ENCODE measurements at places on chromosomes 4 and X.

GRCh38 chrX:42678133-42678532 lies 99.8 kb downstream of the PPP1R2C start:
- no peak overlapping the region for H3K27ac ChIP-seq
- H3K27me3 ChIP-seq, result no peaks in the 10 kb centered on the region
- no peak overlapping the region for H3K4me3 ChIP-seq
- H3K4me1 ChIP-seq, result no peaks in the 10 kb centered on the region
- no peak for DNase-seq
- no peaks in the 10 kb centered on the region for H3K36me3 ChIP-seq

DNA sequence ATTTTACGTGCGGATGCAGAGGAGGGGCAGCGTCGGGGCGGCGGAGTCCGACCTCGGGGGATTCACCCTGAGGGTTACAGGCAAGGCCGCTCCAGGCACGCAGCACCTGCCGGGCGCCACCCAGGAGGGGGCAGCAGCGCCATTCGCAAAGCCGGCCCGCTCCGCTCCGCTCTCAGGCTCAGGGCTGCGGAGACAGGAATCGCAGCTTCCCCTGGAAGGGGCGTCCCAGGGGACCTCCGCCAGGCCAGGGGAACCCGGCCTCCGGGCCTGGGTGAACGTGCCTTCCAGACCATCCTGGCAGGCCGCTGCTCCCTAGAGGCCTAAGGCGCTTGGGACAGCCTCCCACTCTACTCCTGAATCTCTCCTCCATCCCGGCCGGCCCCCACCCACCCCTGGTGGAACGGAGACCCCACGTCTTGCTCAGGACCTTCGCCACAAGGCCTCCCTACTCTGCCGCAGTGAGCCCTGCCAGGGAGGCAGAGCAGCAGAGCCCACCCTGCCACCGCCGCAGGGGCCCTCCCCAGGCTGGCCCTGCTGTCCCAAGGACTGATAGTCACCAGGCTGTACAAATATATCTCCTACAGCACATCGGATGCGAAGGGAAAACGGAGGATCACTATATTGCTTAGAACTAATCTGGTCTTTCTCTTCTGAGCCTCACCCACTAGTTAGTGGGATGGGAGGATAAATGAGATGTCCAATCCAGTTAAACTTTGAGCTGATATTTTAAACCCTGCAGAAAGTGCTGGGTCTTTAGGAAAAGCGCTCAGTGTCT lies 115.0 kb downstream of the SMIM20 start:
- H3K36me3 ChIP-seq, result no peaks in the 10 kb centered on the region
- H3K27me3 ChIP-seq, result no peaks in the 10 kb centered on the region
- DNase-seq, result peak; percentile 85
- H3K4me1 ChIP-seq, result no peaks in the 10 kb centered on the region
- no peak overlapping the region for H3K4me3 ChIP-seq

DNA sequence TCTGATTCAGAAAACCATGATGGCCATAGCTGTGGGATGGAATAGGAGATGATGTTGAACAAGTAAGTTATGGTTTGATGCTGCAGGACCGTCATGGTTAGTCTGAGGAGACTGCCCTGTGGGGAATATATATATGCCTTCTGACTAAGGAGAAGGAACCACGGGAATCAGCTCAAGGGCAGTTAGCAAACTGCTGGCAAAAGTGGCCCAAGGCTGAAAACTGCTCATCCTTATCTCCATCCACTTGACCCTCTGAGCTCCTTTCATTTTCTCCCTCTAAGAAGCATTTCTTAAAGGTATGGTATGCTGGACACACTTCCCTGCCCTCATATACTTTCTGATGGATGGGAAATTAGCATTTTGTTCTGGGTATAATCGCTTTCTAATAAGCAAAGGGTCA lies 161.9 kb downstream of the ENOX2 start:
- no peaks in the 10 kb centered on the region for H3K27me3 ChIP-seq
- DNase-seq, result no peak
- no peaks in the 10 kb centered on the region for H3K4me1 ChIP-seq
- H3K36me3 ChIP-seq, result no peaks in the 10 kb centered on the region
- H3K4me3 ChIP-seq, result no peak overlapping the region

- H3K36me3 ChIP-seq, result peaks cover 4% of the 10 kb centered on the region
- no peak overlapping the region for H3K4me3 ChIP-seq
- no peaks in the 10 kb centered on the region for H3K27me3 ChIP-seq
- peak overlapping the region; percentile 74 for H3K27ac ChIP-seq
- no peak for DNase-seq
- H3K4me1 ChIP-seq, result peaks cover 6% of the 10 kb centered on the region
Measured at GRCh38 chr4:8242782-8243560, 26.6 kb upstream of the HTRA3 start.

GRCh38 chr4:52914051-52914605 lies 52.0 kb downstream of the RASL11B start:
- H3K27ac ChIP-seq, result no peak overlapping the region
- H3K36me3 ChIP-seq, result no peaks in the 10 kb centered on the region
- no peak overlapping the region for H3K4me3 ChIP-seq
- H3K4me1 ChIP-seq, result no peaks in the 10 kb centered on the region

DNA sequence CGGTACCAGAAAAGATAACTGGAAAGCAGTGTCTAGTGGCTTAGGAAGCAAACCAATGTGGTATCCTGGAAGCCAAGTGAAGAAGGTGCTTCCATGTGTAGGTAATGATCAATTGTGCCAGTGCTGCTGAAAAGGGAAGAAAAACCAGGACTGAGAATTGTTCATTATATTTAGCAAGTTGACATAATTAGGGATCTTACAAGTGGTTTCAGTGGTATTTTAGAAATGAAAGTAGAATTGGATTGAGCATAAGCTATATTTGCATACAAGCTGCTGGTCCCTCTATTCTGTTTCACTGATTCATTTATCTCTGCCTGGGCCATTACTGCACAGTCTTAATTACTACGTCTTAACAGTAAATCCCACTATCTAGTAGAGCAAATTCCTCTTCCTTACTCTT lies 32.3 kb downstream of the PRDM8 start:
- H3K4me1 ChIP-seq, result no peaks in the 10 kb centered on the region
- no peak overlapping the region for H3K27ac ChIP-seq
- DNase-seq, result no peak
- H3K4me3 ChIP-seq, result no peak overlapping the region
- no peaks in the 10 kb centered on the region for H3K36me3 ChIP-seq
- peaks cover 5% of the 10 kb centered on the region for H3K27me3 ChIP-seq

DNA sequence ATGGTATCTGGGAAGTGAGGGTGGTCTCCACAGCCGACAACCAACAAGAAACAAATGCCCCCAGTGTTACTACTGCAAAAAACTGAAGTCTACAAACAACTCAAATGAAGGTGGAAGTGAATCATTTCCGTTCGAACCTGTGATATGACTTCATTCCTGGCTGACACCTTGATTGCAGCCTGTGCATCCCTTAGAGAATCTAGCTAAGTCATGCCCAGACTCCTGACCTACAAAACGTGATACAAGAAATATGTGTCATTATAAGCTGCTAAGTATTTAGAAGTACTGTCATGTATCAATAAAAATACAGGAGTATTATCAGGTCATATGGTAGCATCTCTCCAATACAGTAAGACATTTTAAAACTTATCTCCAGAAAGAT lies 959.7 kb upstream of the LCORL start:
- no peaks in the 10 kb centered on the region for H3K27me3 ChIP-seq
- H3K27ac ChIP-seq, result no peak overlapping the region
- no peak overlapping the region for H3K4me3 ChIP-seq
- no peaks in the 10 kb centered on the region for H3K36me3 ChIP-seq

- no peaks in the 10 kb centered on the region for H3K36me3 ChIP-seq
- no peak overlapping the region for H3K4me3 ChIP-seq
- no peaks in the 10 kb centered on the region for H3K27me3 ChIP-seq
- no peak for DNase-seq
- H3K4me1 ChIP-seq, result no peaks in the 10 kb centered on the region
Measured at GRCh38 chr4:17265139-17265538, 246.8 kb downstream of the QDPR start.

DNA sequence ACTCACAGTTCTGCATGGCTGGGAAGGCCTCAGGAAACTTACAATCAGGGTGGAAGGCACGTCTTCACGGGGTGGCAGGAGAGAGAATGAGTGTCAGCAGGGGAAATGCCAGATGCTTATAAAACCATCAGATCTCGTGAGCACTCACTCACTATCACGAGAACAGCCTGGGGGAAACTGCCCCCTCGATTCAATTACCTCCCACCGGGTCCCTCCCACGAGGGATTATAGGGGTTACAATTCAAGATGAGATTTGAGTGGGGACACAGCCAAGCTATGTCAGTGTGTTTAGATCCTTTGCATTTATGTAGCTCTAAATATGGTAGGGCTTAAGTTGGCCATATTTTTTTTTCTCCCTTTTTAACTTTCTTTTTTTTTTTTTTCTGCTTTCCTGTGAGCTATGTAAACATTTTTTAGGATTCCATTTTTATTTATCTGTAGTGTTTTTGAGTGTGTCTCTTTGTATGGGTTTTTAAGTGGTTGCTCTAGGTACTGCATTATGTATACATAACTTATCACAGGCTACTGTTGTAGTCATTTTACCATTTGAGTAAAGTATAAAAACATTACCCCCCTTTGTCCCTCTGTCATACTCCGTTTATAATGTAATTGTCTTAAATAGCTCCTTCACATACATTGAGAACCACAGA lies 79.0 kb downstream of the ADRA2C start:
- H3K27me3 ChIP-seq, result no peaks in the 10 kb centered on the region
- H3K4me3 ChIP-seq, result no peak overlapping the region
- H3K4me1 ChIP-seq, result no peaks in the 10 kb centered on the region
- H3K27ac ChIP-seq, result no peak overlapping the region
- no peak for DNase-seq

- H3K27me3 ChIP-seq, result no peaks in the 10 kb centered on the region
- no peak for DNase-seq
- no peak overlapping the region for H3K27ac ChIP-seq
- H3K4me1 ChIP-seq, result no peaks in the 10 kb centered on the region
- H3K4me3 ChIP-seq, result no peak overlapping the region
Measured at GRCh38 chr4:140529434-140529833, 5.5 kb downstream of the ELMOD2 start.

GRCh38 chr4:143575331-143575730 lies 61.8 kb downstream of the SMARCA5 start:
- H3K36me3 ChIP-seq, result no peaks in the 10 kb centered on the region
- H3K27me3 ChIP-seq, result no peaks in the 10 kb centered on the region
- no peaks in the 10 kb centered on the region for H3K4me1 ChIP-seq
- H3K4me3 ChIP-seq, result no peak overlapping the region

- H3K4me1 ChIP-seq, result no peaks in the 10 kb centered on the region
- H3K27me3 ChIP-seq, result no peaks in the 10 kb centered on the region
- no peak overlapping the region for H3K4me3 ChIP-seq
- no peaks in the 10 kb centered on the region for H3K36me3 ChIP-seq
- no peak overlapping the region for H3K27ac ChIP-seq
- DNase-seq, result no peak
Measured at GRCh38 chr4:156201050-156201449, 247.4 kb upstream of the CTSO start.

DNA sequence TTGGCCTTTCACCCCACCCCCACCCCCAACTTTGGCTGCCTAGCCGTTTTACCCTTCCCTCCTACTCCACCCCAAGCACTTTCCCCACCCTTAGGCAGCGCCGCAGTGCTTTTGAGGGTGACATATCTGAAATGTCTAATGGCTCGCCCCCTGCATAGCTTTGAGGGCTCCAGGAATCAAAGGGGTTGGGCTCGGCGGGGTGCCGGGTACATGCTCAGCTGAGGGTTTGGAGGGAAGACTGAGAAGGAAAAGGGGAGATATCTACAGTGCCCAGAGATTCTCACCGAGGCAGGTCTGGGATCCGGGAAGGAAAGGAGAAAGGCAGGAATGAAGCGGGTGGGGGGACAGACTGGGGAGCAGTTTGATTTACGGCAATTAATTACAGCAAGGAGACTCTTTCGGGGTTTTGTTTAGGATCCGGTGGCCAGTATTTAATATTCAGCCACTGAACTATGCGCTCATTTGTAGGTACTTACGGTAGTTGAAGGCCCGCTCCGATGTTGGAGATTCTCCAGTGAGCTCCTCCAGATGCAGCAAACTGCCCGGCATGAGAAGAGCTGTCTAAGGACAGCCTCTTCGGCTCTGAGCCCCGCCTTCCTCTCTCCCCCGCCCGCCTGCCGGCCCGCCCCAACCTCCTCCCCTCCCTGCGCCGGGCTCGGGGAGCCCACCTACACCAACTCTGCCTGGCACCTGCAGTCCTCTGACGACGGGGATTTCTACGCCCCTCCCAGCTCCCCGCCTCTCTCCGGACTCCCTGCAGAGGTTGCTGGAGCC lies at the start of gene IGSF1:
Gene IGSF1 (minus strand): TSS at position 569 of the 774 bp plus-strand sequence. CDS start 2,632 bp downstream, outside the sequence.
- H3K27me3 ChIP-seq, result no peaks in the 10 kb centered on the region
- peak; percentile 68 for DNase-seq
- no peak within 1 kb of the TSS for H3K27ac ChIP-seq
- H3K4me1 ChIP-seq, result no peaks in the 10 kb centered on the region

DNA sequence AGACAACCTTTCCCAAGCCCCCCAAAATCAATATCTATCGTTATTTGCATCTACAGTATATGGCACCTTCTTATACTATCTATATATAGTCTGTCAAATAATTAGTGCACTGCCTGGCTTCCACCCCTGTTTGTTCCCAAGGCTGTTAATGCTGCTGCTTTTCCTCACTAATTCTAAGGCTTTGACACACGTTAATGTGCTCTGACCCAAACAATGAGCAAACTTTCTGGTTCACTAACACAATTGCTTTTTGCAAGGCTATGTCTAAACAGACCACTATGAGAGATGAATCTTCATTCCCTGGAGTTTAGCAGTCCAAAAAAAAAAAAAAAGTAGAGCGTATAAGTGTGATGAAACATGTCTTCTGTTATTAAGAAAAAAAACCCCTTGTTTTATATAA lies 360.9 kb upstream of the AGA start:
- H3K27me3 ChIP-seq, result no peaks in the 10 kb centered on the region
- H3K4me3 ChIP-seq, result no peak overlapping the region
- H3K36me3 ChIP-seq, result no peaks in the 10 kb centered on the region

- no peak overlapping the region for H3K4me3 ChIP-seq
- no peaks in the 10 kb centered on the region for H3K4me1 ChIP-seq
- no peak for DNase-seq
- no peak overlapping the region for H3K27ac ChIP-seq
- H3K27me3 ChIP-seq, result no peaks in the 10 kb centered on the region
- no peaks in the 10 kb centered on the region for H3K36me3 ChIP-seq
Measured at GRCh38 chr4:112927544-112927943, 121.9 kb upstream of the ANK2 start.

DNA sequence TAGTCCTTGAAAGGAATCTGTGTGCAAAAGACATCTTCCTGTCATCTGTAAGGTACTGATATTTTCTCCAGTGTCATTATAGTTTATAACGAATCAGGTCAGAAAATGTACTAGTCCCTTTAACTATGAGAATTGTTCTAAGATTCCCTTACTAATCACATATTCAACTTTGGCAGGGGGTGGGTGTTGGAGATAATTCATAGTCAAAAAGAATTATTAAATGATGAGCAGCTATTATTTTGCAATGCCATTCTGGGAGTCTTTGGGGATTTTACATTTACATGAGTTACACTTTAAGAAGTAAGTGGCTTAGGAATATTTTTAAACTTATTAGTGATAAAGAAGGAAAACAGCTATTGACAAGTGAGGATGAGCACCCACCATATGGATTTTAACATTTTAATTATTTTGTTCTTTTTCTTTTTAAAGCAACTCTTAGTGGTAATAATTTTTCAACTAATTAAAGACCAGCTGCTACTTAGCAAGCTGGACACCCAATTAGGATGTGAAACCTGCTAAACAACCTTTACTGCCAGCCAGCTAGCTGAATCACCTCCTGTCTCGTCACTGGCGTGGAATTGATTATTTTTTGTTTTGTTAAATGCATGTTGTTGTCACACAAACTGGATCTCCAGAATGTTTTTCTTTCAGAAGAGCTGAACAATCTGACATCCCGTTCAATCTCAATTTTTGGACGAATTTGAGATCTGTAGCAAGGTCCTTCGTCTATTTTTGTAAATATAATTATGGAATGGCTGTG lies 219.2 kb downstream of the ARAP2 start:
- no peaks in the 10 kb centered on the region for H3K36me3 ChIP-seq
- H3K4me3 ChIP-seq, result no peak overlapping the region
- H3K4me1 ChIP-seq, result no peaks in the 10 kb centered on the region
- no peak overlapping the region for H3K27ac ChIP-seq
